Fibroblast of lung (primary cell): ENCODE measurements at places on chromosomes 7 and 10. TPM values are rescaled to one million over a fixed set of nuclear protein-coding genes. Genes with fewer than 3 reads are reported as not detected.
A peak's percentile ranks its signal among the peaks of the same experiment; 100 is the strongest.

The KLHDC10 gene
- total RNA-seq = 27.7 and 29.1 TPM in 2 replicates

The KDM7A gene
- 4.8 and 6.7 TPM in 2 replicates for total RNA-seq

The SHH gene
- total RNA-seq = under 0.01 TPM in 2 replicates

The OR6B1 gene
- not detected in 2 replicates for total RNA-seq

The FZD1 gene
- 10.8 and 12.6 TPM in 2 replicates for total RNA-seq

The FRAT1 gene
- 2.8 TPM in 2 replicates for total RNA-seq

The DKK1 gene
- total RNA-seq = 54.4 and 80.6 TPM in 2 replicates

The FMC1 gene
- 11.0 and 23.0 TPM in 2 replicates for total RNA-seq

The LRRC4 gene
- total RNA-seq = 0.26 and 0.33 TPM in 2 replicates

The CCL24 gene
- not detected in 2 replicates for total RNA-seq

GRCh38 chr7:12814107-12814506 lies 126.7 kb downstream of the ARL4A start:
- no peak for DNase-seq

DNA sequence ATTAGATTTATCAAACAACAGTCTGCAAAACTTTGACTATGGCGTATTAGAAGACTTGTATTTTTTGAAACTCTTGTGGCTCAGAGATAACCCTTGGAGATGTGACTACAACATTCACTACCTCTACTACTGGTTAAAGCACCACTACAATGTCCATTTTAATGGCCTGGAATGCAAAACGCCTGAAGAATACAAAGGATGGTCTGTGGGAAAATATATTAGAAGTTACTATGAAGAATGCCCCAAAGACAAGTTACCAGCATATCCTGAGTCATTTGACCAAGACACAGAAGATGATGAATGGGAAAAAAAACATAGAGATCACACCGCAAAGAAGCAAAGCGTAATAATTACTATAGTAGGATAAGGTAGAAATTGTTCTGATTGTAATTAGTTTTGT lies 31.4 kb downstream of the LRRC17 start:
- peak; percentile 45 for DNase-seq

- DNase-seq = no peak
Observed at GRCh38 chr7:9709216-9709615, 1264.5 kb upstream of the PHF14 start.

DNA sequence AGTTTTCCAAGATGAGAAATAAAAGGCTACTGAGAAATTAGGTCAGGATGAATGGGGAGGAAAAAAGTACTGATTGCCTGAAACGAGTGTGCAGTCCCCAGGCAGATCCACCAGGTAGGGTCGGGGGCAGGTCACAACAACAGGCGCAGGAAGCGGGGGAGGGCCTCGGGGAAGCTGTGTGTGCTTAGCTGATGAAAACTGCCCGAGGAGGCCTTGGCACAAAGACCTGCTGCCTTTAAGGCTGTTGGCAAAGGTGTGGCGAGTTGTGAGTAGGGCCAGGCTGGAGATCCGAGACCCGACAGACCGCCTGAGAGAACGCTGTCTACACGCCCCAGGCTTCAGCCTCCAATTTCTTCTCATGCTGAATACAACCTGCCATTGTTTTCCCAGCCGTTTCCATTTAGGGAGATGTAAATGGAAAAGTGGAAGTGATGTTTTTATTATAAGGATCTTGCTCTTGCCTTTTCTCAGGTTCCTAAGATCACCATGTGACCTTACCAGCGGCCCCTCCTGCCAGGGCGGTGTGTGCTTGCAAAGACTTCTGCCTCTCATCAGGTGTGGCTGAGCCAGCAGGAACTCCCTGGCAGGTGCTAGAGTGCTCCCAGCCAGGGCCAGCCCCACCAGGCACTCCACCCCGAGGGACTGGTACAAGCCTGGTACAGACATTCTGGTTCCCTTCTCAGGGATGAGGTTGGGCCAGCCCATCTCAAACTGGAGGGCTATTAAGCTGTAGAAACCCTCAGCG lies 60.8 kb downstream of the DLG5 start:
- DNase-seq = no peak

- DNase-seq = peak; percentile 76
Observed at GRCh38 chr10:127907411-127908105, 655 bp downstream of the PTPRE start.

- no peak for DNase-seq
Observed at GRCh38 chr10:87064651-87065050, 30.0 kb downstream of the GLUD1 start.

DNA sequence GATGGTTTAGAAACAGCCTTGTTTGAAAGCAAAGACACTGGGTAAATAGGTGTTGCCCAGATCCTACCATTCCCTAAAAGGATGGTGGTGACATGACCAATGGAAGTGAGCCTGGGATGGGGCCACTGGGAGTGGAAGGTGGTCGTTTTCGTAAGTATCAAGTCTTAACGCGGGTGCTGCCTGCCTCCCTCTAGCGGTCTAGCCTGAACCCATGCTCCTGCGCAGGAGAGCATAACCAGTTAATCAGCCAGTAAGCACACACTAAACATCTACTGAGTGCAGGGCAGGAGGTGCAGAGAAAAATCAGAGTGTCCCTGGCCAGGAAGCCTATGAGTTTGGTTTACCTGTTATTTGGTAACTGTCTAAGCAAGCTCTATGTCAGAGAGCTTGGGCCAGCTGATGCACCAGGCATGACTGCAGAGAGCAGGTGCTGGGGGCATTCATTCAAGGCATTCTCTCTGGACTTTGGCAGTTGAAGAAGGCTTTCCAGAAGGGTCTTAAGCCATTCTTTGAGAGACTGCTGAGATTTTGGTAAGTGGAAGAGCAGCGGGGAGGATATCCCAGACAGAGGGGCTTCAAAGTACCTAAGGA lies 930 bp downstream of the GARIN1A start:
- DNase-seq = peak; percentile 16

- no peak for DNase-seq
Observed at GRCh38 chr10:70587045-70587658, 15.4 kb downstream of the PRF1 start.

DNA sequence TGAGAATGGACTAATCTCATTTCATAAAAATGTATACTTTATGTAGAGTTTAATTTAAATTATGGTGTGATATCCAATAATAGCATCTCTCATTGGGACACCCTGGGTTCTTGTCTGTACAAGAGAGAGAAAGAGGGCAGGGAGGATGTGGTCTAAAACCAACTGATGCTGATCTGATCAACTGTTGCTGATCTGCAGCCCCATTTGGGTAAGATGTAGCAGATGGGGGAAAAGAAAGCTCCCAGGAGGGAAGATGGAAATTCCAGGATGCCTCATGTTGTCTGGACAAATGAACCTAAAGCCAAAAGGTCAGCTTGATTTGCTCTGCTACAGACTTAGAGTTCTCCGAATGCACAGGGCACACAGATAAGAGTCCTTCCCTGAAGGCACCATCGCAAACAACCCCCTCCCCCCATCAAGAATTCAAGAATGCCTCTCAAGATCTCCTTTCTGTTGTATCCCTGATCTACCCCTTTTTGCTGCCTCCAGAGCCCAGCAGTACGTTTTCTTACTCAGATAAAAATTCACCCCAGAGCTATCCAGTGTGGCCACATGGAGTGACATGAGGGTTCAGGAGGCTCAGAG lies 171.4 kb upstream of the INHBA start:
- no peak for DNase-seq

GRCh38 chr10:12909836-12910185 lies 91.7 kb downstream of the CCDC3 start:
- DNase-seq = no peak

DNA sequence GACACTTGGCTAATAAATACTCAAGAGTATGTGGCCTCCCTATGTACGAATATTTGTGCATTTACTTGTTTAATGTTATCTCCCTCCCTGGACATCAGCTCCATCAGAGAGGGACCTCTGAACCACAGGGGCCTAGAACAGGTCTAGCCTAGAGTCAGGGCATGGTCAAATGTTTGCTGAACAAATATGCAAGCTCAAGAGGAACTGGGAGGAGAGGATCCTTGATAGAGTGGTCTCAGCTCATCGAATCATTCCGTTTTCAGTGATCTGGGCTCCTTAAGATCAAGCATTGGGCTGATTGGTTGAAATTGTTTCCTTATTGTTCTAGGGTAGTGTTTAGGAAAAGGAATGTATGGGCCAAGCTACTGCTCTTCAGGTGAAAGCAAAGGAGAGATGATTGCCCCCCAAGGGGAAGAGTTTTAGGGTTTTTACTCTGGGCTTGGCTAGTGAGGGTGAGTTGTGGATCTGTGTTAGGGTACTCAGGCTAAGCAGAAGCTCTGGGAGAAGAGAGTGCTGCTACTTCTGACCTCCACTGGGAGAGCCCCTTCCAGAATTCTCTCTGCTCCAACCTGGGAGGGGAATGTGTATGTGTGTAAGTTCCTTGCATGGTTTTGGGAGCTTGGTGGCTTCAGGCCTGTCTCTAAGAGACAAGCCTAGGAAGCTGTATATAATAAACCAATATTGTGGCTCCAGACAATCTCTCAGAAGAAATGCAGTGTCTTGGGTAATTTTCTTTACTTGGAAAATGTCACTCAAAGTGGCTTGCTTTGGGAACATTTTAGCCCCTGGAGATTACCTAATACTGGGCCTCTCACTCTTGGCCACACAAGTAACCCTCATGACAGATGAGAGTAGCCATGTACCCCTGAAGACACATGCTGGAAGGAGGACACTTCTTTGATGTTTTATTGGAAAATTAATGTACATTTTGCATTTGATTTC lies 110.0 kb downstream of the EMX2 start:
- no peak for DNase-seq

DNA sequence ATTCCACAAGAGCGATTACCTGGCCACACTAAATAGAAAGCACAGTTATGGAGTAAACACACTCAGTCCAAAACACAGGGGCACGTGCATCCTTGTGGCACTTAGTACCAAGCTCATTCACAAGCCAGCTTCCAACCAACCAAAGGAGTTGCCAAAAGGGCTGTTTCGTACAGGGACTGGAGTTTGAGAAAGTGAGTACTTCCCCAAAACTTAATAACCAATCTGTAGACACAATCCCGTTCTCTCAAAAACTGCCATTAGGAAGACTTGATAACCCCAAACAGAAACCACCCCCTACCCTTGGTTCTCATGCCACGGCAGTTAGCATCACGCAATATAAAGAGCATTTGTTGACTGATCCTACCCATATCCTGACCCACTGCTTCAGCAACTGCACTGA lies 166.2 kb upstream of the ASAH2 start:
- no peak for DNase-seq

DNA sequence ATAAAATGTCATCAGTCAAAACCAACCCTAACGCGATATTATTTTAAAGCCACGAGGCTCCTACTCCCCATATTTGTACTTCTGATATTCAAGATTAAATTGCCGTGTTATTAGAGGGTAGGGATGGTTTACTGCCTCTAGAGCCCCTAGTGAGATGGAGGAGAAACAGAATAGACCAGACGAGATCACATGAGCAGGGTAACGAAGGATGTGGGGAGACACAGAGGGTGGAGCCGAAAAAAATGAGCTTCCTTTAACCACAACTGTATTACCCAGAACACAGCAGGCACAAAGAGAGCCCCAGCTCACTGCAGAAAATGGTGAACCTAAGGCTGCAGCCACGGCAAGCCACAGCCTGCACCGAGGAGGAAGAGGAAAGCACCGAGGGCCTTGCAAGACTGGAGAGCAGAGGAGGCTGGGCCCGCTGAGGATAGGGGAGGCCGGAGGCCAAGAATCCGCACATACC lies 14.3 kb downstream of the ZC3HAV1 start:
- DNase-seq = no peak

GRCh38 chr7:136874393-136875032 lies 6.1 kb downstream of the CHRM2 start:
- peak; percentile 53 for DNase-seq

GRCh38 chr7:102253066-102253972 lies 33.3 kb upstream of the SH2B2 start:
- DNase-seq = no peak

GRCh38 chr7:84513061-84513460 lies 318.5 kb upstream of the SEMA3A start:
- no peak for DNase-seq

- DNase-seq = no peak
Observed at GRCh38 chr10:78663721-78664120, 405.0 kb upstream of the ZMIZ1 start.

GRCh38 chr10:75061709-75062505 lies 49.5 kb upstream of the SAMD8 start:
- no peak for DNase-seq

DNA sequence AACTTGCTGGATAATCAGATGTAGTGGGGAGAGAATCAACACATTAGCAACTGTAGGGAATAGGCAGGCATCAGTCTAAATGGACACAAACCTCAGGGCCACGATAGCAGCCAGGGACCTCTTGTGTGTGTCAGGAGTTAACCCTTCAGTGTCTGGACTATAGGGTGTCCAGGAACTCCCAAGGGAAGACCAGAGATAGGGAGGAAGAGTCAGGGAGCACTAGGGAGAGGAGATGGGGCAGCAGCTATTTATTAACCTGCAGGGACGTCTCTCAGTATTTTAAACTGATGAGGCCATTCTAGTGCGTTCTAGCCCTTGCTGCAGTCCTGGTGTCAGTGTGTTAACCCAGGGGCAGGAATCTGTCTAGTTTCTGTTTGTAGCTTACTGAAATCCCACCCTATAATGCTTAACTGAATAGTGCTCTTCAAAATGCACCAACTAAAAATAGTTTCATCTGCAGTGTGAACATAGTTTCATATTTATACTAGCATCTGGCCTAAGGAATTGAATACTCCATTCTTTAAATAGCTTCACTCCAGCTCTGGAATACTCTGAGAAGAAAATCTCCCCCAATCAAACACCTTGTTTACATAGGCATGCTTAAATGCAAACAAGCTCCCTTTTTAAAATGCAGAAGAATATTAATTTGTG lies 62.7 kb downstream of the ARID5B start:
- peak; percentile 15 for DNase-seq
